ENCODE measurements at places on chromosomes 16 and 17.

- DNase-seq = no peak
Observed at GRCh38 chr17:78120537-78120936, 8.0 kb downstream of the TMC6 start.

DNA sequence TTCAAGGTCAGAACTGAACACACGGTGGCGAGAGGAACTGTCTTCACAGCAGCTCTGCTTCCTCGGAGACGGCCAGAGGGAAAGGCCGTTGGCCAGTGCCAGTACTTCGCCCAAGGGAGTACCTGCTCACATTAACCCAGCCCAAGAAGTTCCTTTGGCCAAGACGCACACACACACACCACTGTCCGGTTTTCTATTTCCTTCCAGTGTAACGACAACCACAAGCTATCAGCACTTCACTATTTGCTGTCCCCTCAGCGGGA is 744 bp upstream of the GGNBP2 start:
- no peak for DNase-seq

DNA sequence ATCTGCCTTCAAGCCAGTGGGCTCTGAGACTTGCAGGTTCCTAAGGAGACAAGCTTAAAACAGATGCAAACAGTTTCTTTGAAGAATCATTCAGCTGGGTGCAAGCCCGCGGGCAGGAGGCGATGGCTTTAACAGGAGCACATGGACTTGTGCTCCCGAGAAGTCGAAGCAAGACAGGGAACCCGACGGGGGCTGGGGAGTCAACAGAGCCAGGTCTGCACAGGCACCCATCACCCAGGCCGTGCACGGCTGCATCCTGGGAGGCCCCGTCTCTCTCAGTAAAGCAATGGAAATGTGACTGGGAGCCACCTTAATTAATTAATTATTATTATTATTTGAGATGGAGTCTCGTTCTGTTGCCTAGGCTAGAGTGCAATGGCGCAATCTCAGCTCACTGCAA is 333 bp upstream of the PTX4 start:
- DNase-seq = no peak

DNA sequence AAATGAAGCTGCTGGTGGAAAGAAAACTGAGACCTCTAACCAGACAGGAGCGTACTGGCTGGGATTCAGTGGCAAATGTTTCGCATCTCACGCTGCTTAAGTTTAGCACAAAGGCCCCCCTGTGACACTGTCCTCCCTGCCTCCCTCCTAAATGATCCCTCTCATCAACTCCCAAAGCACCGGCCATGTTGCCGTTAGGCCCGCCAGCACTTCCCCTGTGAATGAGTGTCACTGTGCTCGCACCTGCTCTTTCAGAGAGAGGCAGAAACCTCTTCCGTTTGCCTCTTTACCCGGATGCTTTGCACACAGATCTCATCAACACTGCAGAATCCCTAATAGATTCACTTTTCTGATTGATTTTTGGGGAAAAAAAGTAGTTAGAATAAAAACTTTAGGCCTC is 26.5 kb downstream of the MBTPS1 start:
- DNase-seq = no peak

GRCh38 chr16:66728117-66728787 is 23.2 kb downstream of the DYNC1LI2 start:
- DNase-seq = peak; percentile 50

GRCh38 chr17:31780483-31780882 is 78.6 kb downstream of the COPRS start:
- DNase-seq = no peak

GRCh38 chr16:57297856-57298255 is 13.4 kb upstream of the PLLP start:
- DNase-seq = no peak

Data from amniotic stem cell (primary cell).